ENCODE measurements at places on chromosomes 12 and 14. TPM values are rescaled to one million over a fixed set of nuclear protein-coding genes. Genes with fewer than 3 reads are reported as not detected.

GRCh38 chr12:63967358-63968145 lies 123.1 kb downstream of the SRGAP1 start:
- no peak for DNase-seq

GRCh38 chr14:63952053-63952932 lies 99.5 kb downstream of the SYNE2 start:
- DNase-seq = no peak

GRCh38 chr14:61287196-61287595 lies 6.1 kb upstream of the TMEM30B start:
- DNase-seq = no peak

CNPY2 gene
- polyA plus RNA-seq = 191 TPM

DNA sequence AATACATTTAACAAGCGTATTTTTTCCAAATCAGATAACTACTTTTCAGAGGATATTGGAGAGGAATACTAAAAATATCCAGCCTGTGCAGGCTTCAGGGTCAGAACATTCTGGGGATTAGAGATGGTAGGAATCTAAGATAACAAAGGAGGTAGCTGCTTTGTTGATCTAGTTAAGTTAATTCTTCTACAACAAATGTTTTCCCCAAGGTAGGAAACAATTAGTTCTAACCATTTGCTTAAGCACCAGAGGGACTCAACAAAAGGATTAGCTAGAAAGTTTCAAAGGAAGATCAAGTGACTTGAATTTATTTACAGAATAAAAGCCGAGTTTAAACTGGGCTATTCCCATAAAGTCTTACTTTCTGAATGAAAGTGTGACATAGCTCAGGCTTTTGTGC lies 524.2 kb downstream of the TMTC2 start:
- DNase-seq = no peak

HCAR1 gene
- not detected for polyA plus RNA-seq

INSM2 gene
- polyA plus RNA-seq = 0.15 TPM

GRCh38 chr12:122130150-122130549 lies 43.9 kb downstream of the IL31 start:
- no peak for DNase-seq

EML1 gene
- 6.3 TPM for polyA plus RNA-seq

- DNase-seq = no peak
Observed at GRCh38 chr14:99996951-99997571, 68.2 kb upstream of the EVL start.

Data from SK-N-SH (cell line).